Esophagus muscularis mucosa (tissue), 4 donors: ENCODE measurements at places on chromosomes 11 and 22. TPM values are rescaled to one million over a fixed set of nuclear protein-coding genes. Genes with fewer than 3 reads are reported as not detected.

Gene OR52N4
- total RNA-seq: not detected

- H3K27ac ChIP-seq: no peak overlapping the region
- no peak for DNase-seq
- no peak overlapping the region for H3K4me3 ChIP-seq
- H3K36me3 ChIP-seq: no peaks in the 10 kb centered on the region
- no peaks in the 10 kb centered on the region for H3K4me1 ChIP-seq
Measured at GRCh38 chr11:22690871-22691270, 24.5 kb downstream of the GAS2 start.

- no peak for DNase-seq
- H3K36me3 ChIP-seq: no peaks in the 10 kb centered on the region
Measured at GRCh38 chr22:46573781-46574437, 36.5 kb upstream of the CELSR1 start.

DNA sequence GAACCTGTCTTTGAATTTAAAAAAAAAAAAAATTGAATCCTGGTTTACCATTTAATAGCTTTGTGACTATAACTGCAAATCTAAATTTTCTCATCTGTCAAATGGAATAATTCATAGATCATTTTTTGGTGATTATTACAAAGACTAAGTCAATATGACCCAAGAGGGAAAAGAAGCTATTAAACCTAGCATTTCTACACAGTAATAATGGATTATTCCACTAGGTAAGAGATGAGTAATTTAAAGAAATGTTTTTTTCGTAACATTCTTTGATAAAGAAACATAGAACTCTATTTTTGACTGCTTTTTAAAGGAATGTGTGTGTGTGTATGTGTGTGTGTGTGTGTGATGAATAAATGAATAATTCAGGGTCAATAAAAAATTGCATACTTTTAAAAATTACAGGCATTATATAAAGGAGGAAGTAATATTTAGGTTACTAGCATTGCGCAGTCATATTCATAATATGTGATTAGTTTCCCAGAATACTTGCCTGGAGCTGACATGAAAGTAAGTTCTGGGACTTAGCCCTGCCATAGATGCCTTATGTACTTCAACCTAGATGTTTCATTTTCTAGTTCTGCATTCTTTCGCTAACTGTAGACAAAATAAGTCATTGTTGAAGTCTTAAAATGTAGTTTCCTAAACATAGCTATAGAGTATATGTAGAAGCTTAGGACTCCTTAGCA lies 72.9 kb downstream of the TMEM135 start:
- no peaks in the 10 kb centered on the region for H3K36me3 ChIP-seq
- H3K4me3 ChIP-seq: no peak overlapping the region

DNA sequence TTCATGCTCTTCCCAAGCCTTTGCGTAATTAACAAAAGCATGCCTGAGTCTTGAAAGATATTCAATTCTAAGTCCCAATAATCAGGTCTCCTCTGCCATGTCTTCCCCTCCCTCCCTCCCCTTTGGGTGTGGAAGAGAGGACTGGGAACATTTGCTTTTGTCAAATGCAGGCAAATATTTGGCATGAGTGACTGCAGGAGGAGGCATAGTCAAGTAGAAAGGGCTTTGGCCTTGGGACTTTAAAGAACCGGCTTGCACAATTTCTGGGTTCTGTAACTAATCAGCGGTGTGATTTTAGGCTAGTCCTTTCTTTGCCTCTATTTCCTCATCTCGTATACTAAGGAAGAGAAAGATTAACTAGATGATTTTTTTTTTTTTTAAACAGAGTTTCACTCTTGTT lies 59.5 kb downstream of the SCN3B start:
- H3K4me1 ChIP-seq: peaks cover 10% of the 10 kb centered on the region
- peaks cover 23% of the 10 kb centered on the region for H3K36me3 ChIP-seq
- no peaks in the 10 kb centered on the region for H3K27me3 ChIP-seq
- no peak overlapping the region for H3K4me3 ChIP-seq
- no peak for DNase-seq
- no peak overlapping the region for H3K27ac ChIP-seq

DNA sequence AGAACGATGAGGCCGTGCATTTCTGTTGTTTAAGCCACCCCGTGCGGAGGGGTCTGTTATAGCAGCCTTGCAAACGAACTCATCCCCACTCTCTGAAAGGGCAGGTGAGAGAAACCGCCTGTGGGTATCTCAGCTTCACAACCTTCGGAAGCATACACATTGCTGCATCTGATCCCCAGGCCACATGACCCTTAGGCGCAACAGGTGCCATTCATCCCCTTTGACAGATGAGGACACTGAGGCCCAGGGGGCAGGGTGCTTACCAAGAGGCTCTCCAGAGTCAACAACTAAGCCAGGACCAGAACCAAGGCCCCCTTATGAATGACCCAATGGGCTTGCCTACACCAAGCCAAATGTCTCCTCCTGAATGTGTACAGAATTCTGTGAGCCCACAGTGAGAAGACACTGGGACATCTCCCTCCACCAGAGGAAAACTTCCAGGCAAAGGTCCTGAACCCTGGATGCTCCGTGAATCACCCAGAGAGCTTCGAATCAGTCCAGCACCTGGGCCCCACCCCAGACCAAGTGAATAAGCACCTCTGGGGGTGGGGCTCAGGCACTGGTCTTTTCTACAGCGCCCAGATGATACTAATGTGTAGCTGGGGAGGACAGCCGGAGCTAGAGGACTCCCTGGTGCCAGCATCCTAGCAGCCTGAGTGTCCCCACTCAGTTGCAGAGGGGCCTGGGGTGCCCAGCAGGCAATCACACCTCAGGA lies 83.2 kb downstream of the BUD13 start:
- no peaks in the 10 kb centered on the region for H3K36me3 ChIP-seq
- no peak overlapping the region for H3K4me3 ChIP-seq
- no peak overlapping the region for H3K27ac ChIP-seq
- H3K27me3 ChIP-seq: no peaks in the 10 kb centered on the region
- no peak for DNase-seq
